ENCODE measurements at places on chromosomes 1 and 21.
A peak's percentile ranks its signal among the peaks of the same experiment; 100 is the strongest.

GRCh38 chr1:58397187-58397820 lies 149.2 kb downstream of the OMA1 start:
- DNase-seq, result peak; percentile 49

DNA sequence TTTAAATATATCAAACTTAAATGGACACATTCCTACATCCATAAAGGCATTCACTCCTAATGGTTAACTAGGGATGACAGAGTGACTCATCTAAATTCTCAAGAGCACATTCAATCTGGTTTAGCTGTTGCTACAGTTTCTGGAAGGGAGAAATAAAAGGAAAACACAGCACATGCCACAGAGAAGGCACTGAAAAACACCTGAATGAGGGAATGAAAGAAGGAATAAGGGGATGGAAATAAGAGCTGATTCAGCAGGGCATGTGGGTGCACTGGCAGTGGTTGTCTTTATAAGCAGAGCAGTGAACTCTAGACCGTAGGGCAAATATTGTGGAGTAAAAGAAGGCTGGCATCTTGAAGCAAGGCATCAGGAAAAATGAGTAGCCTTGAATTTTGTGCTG lies 79.3 kb downstream of the LHX4 start:
- no peak for DNase-seq

DNA sequence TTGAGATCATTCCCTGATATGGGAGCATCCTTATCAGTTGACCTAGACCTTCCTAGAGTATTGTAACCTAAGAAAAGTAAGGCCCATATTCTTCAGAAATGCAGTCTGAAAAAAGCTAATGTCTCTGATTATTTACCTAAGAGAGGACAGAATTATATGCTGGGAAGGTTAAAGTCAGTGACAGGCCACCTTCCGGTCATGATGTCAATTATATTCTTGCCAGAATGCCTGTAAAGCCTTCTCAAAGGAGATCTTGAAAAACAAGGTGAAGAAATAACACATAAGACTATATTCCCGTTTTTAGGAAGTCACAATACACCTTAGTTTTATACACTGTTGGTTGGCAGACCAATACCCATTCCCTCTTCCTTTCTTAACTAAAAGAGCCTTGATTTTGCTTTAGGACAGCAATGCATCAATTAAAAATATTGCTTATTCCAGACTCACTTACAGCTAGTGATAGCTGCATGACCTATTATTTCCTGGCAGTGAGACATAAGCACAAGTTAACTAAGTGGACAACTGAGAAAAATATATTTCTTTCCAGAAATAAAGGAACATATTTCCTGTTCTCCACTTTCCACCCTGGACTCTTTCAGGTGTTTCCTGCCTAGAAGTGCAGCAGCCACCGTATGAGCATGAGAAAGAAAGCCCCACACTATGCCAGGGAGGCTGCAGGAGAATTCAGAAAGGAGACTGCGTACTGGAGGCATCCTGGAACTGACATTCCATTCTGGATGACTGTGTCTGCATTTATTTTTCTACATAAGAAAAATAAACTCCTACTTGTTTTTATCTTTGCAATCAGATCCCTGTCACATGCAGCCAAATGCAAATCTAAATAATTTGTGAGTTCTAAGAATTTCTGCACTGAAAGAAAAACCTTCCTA lies 332.9 kb upstream of the PTBP2 start:
- no peak for DNase-seq

GRCh38 chr1:229339520-229339919 lies 3.3 kb downstream of the CCSAP start:
- no peak for DNase-seq

DNA sequence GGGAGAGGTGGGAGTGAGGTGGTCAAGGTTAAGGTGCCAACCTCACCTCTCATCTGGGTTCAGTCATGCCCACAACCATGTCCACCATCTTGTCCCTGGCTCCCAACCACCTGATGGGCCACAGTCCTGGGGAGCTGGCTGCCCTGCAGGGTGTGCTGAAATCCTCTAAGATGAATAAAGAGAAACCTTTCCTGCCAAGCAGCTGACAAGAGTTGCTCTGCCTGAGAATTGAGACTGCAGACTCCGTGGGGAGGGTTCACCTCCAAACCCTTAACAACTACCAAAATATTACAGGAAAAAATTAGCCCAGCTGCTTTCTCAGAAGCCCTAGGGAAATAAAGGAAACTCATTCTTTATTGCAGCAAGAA lies 15.2 kb upstream of the FGR start:
- no peak for DNase-seq

GRCh38 chr1:67788238-67788790 lies 45.0 kb downstream of the GNG12 start:
- no peak for DNase-seq

- DNase-seq, result no peak
Measured at GRCh38 chr1:42930178-42931107, 28.2 kb downstream of the SLC2A1 start.

DNA sequence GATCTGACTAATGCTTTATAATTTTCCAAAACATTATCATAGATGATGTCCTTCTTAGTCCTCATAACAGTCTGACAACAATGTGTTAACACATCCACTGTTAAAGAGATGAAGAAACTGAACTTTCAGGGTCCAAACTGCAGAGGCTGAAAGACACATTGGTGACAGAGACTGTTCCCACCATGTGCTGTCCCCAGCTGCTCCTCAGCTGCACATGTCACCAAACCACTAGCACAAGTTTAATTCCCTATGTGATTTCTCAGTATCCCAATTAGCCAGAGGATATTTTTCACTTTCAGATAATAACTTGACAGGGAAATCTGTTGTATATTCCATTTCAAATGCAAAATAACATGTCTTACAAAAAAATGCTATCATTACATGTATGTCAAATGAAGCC lies 24.6 kb downstream of the LAMC2 start:
- peak; percentile 70 for DNase-seq

DNA sequence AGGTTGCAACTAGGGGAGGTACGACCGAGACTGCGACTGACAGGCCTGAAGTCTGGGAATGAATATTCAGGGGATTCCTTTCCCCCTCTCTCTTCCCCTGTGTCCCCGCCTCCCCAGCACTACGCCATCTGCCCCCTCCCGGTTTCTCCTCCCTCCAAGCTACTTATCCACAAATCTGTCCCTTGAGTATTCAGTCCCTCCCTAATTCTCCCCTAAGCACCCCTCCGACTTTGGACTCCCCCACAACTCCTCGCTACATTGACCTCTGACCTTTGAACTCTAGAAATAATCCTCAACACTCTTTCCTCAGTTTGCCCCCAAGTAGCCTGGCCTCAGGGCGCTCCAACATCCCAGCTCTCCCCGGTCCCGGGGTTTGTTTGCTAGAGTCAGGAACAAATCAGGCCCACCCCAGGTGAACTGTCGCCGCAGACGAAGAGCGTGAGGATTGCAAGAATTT lies 393 bp downstream of the LYSMD1 start:
- DNase-seq, result peak; percentile 92

- DNase-seq, result no peak
Measured at GRCh38 chr1:15341634-15342407, 67.9 kb upstream of the EFHD2 start.

- peak; percentile 15 for DNase-seq
Measured at GRCh38 chr1:151720974-151721787, at the start of gene RIIAD1. Gene RIIAD1, plus strand, starts transcription at chr1:151721522. Its CDS starts 15 bp downstream, at chr1:151721537.

GRCh38 chr1:32741059-32741412 lies 38.5 kb upstream of the SYNC start:
- no peak for DNase-seq

DNA sequence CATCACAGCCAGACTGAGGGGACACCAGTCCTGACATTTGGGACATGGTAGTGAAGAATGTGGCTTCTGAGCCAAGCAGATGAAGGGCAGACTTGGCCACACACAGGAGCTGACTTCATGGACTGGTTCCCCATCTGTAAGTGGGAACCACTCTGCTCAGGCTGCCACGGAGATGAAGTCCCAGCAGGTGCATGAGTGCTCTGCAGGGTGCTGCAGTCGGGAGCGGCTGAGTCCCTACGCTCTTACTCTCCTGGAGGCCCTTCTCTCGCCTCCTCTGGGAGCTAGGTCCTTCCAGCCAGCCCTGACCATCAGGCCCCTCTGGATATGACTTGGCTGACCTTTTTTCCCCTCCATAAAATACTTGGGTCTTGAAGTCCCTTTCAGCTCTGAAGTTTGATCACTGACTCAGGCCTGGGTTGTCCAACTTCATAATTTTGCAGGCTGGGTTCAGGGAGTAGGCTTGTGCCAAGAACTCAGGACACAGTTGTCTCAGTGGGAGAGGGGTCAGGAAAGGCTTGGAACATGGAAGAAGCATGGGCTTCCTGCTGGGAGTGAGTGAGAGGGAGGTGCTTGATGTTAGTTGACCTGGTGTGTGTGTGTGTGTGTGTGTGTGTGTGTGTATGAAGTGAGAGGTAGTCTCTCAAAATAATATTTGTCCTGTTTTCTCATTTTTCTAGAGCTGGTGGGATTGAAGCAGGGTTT lies 21.0 kb upstream of the EPS8L3 start:
- DNase-seq, result no peak

DNA sequence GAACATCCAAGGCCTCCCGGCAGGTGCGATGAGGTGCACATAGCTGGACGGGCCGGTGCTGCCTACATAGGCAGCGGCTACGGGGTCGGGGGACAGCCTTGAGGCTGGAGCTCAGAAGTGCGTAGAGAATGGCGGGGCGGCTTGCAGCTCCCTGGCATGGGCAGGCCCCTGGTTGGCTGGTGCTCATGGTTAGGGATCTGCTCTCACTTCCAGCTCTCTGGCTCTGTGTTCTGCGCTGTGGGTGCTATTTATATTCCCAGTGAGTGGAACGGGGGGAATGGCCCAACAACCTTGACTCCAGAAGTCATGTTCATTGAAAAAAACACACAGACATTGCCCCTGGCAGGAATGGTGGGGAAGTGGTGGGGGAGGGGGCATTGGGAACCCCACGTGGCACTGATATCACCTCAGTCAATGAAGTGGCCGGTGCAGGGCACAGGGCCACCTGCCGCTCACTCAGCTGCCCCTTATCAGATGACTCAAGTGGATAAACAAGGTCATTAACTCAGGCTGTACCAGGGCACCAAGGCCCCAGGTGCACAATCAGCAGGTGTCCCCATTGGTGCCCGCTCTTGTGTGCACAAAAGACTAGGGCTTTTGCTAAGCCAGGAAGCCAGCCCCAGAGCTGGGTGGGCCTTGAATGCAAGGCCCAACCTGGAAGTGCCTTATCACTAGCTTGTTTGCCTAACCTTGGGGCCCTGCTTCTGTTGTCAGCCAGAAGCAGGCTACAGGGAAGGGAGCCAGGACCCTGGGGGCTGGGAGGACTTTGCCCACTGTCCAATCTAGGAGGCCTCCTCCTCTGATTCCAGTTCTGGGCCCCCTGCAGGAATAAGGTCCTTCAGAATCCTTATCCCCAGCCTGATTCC lies at the start of gene NR0B2:
Gene NR0B2, minus strand, starts transcription at position 222 of the 866 bp plus-strand sequence. Its CDS starts 35 bp downstream, at position 187.
- peak; percentile 71 for DNase-seq

- DNase-seq, result no peak
Measured at GRCh38 chr1:221725735-221726672, 15.9 kb downstream of the DUSP10 start.

- DNase-seq, result no peak
Measured at GRCh38 chr1:42325014-42325402, 10.0 kb downstream of the FOXJ3 start.

Measured in NCI-H2171 treated with DMSO at 0.1 percent for 48 hours (cell line).